Cortex of kidney (tissue), 1 donor: ENCODE measurements at places on chromosomes 7 and 10.

DNA sequence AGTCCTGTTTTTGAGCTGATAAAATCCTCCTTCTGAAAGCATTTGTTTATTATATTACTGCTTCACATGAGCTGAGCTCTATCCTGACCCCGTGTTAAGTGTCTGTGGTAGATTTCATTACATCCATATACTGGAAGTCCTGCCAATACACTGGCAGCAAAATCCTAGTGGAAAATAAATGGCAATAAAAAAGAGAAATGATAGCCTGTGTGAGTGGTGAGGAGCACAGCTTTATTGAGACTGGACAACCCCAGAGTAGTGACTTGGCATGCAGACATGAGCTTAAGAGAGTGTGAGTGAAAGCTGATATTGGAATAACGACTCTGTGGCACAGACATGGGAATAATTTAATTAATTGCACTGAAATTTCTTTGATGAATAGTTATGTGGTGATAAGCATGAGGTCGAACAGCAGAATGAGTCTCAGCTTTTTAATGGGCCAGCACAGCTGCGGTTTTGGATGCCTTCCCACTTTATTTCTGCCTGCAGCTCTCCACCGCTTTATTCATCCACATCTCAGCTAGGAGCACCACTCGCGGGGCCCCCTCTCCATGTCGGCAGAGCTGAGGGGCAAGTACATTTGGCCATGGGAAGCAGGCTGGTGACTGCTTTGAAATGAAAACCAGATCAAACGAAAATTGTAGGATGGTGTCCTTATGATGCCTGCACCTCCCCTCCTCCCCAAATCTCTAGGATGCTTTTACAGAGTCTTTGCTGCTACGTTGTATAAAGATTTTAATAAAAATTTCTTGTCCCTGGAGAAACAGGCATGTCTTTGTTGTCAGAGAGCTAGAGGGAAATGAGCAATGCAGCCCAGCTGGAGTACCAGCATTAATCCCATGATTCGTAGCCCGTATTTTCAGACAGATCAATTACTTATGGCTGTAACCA, 494.3 kb downstream of the AUTS2 start:
- no peak for DNase-seq

DNA sequence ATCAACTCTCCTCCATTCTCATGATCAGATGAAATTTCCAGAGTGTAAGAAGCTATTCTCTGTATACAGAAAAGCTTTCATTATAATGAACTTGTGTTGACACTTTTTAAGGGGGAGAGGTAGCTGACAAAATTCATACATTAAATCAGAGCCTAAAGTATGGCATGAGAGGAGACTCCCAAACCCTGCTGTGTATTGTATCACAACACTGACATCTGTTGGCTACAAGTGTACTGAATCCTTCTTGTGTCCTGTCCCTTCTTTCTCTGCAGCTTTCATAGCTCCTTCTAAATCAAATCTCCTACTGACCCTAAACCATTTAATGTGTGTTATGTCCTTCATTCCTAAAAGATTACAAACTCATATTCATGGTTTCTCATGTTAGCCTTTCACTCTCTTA, 70.9 kb downstream of the GCC1 start:
- DNase-seq: no peak

DNA sequence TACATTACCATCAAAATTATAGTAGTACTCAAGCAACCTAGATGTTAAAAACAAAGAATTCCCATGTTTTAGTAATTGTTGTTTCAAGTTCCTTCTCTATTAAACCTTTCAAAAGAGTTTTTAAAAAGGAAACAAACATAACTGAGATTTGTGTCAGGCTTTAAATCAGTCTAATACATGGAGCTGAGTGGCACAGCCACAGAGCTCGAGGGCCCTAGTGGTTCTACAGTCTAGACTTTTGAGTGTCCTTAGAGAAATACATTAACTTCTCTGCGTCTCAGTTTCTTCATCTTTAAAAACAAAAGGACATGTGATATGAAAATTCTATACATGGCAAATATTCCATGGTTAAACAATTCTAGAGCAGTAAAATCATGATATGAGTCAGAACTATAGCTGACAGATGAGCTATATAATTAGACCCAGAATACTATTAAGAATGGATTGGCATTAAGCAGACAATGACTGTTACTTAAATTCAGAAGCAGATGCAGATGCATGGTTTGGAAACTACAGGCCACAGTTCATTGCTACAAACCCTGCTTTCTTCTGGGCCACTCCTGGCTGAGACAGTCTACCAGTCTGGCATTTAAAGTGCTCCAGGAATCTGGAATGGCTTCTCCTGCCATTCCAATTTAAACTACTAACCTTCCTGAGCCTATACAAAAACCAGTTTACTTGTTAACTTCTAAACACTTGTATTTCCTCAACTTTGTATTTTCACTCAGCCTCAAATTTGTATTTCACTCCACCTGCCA, 77.4 kb downstream of the EPC1 start:
- DNase-seq: no peak

- no peak for DNase-seq
These were observed 149.0 kb upstream of the INSYN2A start for GRCh38 chr10:127345231-127345965.

- no peak for DNase-seq
These were observed 3.5 kb upstream of the ZNF282 start for GRCh38 chr7:149191851-149192250.

- no peak for DNase-seq
These were observed 145.3 kb downstream of the NOC3L start for GRCh38 chr10:94217411-94217810.

DNA sequence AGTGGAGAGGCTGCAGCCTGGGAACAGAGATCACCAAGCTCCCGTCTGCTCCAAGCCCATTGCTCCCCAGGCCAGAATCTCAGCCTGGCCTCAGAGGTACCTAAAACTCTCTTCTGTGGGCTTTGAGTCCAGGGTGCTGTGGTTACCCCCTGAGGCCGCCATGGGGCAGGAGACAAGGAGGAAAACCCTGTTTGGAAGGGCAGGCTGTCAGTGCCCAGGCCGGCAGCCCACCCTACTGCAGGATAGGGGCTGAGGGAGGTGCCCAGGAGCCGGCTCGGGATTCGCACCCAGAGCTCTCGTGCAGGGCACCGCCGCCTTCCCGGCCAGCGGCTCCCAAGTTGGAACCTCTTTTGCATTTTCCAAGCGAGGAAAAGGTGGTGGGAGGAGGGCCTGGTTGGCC, 24.5 kb downstream of the UNCX start:
- DNase-seq: no peak

DNA sequence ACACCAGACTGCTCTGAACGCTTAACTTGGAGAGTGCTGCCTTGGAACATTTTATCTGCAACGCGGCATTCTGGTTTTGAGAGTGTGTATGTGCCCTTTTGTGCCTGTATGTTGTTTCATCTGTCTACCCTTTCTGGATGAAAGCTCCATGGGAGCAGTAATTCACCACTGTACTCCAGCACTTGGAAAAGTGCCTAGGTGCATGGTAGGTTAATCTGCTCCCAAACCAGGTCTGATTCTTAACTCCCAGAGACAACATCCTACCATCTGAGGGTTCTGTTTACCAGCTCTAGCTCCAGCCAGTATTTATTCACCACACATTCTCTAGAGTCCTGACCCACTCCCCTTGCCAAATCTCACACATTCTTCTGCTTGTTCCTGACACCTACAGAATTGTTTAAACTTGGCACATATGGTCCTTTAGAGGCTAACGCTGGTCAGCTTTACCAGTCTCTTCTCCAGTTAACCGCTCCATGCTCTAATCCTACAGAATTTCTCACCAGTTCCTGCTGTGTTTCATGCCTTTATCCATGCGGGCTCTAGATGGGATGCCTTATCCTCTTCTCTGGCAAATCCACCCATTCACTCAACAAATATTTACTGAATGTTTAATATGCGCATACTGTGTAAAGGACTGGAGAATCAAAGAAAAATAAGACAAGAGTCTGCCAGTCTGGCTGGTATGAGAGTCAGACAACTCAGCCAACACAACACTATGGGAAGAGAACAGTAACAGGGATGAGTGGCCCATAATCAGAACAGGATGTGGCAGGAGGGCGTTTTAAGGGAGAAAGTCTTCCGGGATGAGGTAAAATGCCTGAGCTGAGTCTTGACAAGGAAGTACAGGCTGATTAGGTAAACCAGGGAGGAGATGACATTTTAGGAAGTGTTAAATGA, 46.3 kb downstream of the MTPN start:
- no peak for DNase-seq
